ENCODE measurements at places on chromosomes 6 and 20.

DNA sequence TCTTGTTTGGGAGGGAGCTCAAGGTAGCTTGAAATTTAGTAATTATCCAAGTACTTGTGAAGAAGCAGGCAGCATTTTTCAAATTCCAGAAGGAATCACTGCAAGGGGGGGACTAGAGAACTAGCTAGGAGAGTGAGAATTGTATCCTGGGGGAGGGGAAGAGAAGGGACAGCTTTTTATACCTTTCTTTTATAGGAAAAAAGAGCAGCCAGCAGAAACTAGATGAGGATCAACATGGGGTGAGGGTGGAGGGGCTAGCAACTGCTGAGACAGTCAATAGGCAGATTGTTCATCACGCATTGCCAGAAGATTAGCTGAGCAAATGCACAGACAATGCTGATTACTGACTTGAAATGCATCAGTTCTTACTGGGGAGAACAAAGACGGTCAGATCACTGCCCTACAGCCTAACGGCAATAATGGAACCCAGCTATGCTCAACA, 514.3 kb upstream of the CITED2 start:
- DNase-seq: no peak

GRCh38 chr6:149503276-149503675, 18.5 kb upstream of the ZC3H12D start:
- DNase-seq: no peak

DNA sequence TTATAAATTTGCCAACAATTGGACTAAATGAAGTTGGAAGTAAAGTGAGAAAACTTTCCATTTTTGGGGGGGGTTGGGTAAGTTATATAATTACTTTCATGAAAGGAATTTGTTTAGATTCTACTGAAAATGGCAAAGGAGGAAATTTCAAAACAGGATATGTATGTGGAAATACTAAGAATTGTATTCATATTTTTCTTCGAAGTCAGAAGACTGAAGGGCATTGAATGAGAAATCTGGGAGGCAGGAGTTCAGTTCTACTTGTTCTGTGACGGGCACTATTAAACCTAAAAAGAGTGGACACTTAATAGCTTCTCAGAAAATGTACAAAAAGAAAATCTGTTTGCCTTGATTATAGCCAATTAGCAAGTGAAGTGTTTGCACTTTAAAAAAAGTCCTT, 114.7 kb downstream of the PRIM2 start:
- DNase-seq: no peak

- DNase-seq: no peak
Measured at GRCh38 chr20:61520893-61521460, 268.9 kb downstream of the CDH4 start.

DNA sequence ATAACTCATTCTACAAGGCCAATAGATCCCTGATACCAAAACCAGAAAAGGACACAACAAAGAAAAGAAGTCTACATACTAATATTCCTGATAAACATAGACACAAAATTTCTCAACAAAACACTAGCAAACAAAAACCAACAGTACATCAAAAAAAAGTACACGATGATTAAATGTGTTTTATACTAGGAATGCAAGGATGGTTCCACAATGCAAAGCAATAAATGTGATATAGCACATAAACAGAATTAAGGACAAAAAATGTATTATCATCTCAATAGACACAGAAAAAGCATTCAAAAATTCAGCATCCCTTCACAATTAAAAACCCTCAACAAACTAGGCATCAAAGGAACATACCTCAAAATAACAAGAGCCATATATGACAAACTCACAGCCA, 23.2 kb downstream of the TREM1 start:
- no peak for DNase-seq

- DNase-seq: no peak
Measured at GRCh38 chr6:25369036-25369432, 89.9 kb downstream of the CARMIL1 start.

DNA sequence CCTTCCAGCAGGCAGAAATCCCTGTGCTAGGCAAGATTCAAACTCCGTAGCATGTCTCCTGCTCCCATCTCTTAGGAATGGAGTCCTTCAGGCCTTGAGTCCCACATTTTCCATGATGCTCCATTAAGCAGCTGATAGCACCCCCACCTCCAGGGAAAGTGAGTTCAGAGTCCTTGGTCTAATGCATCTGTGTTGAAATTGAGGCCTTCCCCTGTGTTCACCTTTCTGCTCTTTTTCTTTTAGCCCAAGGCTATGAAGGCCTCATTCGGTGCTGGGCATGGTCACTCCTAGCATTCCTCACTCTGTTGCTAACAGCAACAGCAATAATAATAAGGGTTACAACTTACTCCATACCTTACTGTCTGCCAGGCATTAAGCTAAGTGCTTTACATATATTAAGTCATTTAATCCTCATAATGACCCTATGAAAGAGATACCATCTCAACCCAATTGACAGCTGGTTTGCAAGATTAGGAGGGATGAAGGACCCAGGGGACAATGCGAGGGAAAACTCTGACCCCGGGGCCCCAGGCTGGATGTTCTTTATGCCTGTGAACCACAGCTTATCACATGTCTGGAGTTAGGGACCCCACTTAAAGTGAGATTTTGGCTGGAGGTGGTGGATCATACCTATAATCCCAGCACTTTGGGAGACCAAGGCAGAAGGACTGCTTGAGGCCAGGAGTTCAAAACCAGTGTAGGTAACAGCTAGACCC, 17.5 kb upstream of the PANK2 start:
- no peak for DNase-seq

DNA sequence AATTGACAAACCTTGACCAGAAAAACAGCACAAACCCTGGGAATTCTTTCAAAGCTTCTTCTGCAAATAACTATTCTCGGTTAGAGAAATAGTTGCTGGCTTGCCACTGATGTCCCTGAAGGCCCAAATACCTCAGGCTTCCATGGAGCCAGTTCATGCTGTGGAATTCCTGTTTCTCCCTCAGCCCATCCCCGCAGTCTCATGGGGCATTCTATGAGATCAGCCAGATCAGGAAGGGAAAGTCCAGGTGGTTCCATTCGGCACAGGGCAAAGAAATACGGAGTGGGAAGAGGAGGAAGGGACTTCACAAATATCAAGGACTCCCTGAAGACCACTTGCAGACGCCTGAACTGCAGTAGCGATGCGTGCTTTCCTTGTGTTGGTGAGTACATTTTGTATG, 63.3 kb downstream of the MYLK4 start:
- DNase-seq: no peak

DNA sequence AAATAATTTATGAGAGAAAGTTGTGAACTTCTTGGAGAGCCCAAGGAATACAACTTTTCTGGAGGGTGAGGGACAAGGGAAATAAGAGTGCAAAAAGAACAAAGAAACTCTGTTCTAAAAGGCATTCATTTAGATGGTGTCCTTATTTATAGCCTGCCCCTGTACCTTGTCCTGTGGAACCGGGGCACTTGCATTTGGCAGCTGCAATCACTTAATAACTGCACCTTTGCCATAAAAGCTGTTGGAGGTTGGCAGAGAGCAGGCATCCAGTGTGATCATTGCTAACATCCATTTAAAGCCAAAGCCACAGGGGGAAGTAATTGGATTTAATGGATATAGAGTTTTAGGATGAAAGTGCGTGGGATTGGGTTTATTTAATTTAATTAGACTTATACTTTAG, 50.8 kb upstream of the SGK1 start:
- no peak for DNase-seq

DNA sequence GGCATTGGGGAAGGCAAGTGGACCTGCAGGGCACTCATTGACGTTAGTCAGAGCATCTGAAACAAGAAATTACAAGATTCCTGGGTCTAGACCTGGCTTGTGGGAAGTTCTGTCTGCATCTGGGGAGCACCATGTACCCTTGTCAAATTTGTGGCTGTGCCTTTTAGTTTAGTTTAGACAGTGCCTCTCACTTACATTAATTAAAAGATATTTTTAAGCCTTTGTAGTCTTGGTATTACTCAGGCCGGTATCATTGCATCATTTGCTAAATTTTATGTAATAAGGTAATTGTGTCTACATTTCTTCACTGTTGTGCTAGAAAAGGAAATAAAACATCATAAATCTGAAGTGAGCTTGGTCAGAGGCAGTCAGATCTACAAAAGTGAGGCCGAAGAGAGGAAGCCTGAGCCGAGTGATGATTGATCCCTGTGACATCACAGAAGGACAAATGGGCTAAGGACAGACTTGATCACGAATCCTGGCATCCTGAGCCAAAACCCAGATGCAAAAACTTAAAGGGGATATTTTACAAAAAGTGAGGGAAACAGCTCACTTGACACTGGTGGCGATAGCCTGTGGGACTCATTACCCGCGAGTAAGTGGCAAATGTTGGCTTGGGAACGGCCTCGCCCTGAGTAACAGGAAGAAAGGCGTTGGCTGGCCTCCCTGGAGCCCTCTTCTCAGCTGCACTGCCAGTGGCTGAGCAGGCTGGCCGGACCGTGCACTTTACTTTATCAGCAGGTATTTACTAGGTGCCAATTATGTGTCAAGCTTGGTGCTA, 106.5 kb downstream of the TCP11 start:
- DNase-seq: no peak

GRCh38 chr20:14374196-14374595, 36.8 kb upstream of the FLRT3 start:
- DNase-seq: no peak

- no peak for DNase-seq
Measured at GRCh38 chr20:47704746-47705496, 80.4 kb downstream of the SULF2 start.

GRCh38 chr20:41734506-41734945, 116.3 kb upstream of the CHD6 start:
- DNase-seq: no peak

DNA sequence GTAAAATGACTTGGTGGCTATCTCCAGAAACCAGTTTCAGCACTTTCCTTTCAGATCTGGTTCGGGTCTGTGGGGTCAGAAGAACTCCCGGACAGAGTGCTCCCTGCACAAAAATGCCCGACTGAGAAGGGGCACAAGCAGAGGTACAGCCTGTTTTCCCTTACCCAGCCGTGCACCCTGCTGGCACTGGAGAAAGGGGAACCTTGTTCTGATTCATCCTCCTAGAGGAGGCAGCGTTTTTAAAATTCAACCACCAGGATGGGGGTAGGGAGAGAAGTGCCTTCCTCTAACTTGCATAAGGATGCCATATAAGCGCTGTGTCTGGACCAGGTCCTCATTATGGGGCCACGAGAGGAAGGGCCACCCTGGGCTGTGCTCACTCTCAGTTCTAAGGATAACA, 17.6 kb downstream of the RIMS4 start:
- DNase-seq: no peak

GRCh38 chr6:5208471-5208971, 52.2 kb downstream of the LYRM4 start:
- no peak for DNase-seq

- DNase-seq: no peak
Measured at GRCh38 chr6:62894114-62894513, 317.2 kb upstream of the FKBP1C start.

DNA sequence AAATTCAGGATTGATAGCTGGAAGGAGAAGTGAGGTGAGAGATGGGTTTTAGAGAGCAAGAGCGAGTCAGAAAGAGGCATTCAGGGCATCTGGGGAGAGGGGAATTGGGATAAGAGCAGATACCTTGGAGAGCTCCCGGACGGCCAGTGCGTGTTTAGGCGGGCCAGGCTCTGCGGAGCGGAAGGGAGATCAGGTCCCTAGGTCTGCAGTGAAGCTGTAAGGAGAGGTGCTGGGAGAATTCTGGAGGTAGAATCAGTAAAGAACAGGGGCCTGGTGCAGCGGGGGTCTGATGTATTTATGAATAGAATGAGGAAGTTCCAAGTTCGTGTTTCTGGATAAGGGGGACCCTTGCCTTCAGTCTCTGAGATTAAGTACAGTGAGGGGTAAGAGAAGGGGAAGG, 47.4 kb upstream of the FAM83D start:
- no peak for DNase-seq

GRCh38 chr20:10171864-10172751, 46.5 kb upstream of the SNAP25 start:
- no peak for DNase-seq

DNA sequence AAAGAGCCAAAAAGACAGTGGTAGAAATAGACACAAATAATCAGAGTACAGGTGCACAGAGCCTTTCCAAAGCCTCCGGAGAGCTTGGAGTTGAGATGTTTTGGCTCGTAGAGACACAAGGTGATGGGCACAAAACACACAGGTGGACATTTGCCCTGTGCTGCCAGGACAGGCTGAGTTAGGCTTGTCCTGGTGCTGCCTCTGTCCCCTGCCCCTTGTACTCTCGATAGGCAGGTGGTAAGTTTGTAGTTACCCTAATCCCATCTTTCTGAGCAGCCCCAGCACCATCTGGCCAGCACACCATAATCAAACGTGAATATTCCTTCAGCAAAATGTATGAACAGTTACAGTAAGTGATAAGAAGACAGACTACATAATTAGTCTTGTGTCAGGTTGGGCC, 95.5 kb downstream of the FOXC1 start:
- no peak for DNase-seq

DNA sequence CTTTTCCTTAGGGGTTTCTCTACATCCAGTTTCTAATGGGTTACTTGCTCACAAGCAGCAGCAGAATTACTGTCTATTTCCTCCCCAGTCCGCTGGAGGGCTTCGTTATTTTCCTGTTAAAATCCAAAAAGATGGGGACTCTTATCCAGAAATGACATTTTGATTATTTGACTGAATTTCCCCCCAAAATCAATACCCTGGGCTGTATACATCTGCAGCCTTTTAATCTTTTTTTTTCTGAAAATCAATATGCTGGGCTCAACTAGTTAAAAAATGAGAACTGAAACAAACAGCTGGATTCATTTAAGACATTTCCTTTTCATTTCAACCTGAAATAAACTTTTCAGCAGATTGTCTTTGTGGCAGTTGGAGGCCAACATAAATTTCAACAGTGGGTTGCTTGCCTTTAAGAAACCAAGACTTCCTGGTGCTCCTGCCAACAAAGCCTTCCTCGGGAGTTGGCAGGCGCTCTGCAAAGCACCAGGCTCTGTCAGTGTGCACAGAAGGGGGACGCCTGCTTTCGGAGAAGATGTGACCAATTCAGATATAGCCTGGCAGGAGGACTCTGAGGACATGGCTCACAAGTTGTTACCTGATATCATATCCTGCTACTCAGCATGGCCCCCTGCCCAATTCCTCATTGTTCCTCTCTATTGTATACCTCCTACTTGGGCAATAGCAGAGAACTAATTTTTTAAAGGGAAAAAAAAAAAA, 204.7 kb upstream of the ARG1 start:
- DNase-seq: no peak

- DNase-seq: no peak
Measured at GRCh38 chr6:111524735-111525134, 41.7 kb upstream of the REV3L start.

- no peak for DNase-seq
Measured at GRCh38 chr6:157436219-157436943, 55.4 kb downstream of the ZDHHC14 start.

DNA sequence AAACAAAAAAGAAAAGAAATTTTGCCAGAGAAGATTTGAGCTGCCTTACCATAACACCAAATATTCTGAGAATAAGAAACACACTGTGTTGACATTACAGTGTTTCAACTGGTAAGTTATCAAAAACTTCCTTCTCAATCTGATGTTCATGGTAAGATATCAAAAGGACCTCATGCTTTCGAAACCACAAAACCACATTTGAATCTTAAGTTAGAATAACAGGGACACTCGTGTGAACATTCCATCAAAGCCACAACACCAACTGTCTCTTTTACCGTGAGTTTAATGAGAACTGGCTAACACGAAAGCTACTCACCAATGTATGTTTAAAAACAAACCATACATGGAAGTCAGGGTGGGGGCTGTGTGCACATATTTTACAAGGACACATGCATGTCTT, 73.0 kb upstream of the OPRM1 start:
- no peak for DNase-seq
